ENCODE measurements at places on chromosomes 4 and X. TPM values are rescaled to one million over a fixed set of nuclear protein-coding genes. Genes with fewer than 3 reads are reported as not detected.

GAGE2A gene
- not detected for total RNA-seq

SYN1 gene
- total RNA-seq: 0.25 TPM

DCHS2 gene
- 0.11 TPM for total RNA-seq

AFP gene
- 1.7 TPM for total RNA-seq

CBLL2 gene
- total RNA-seq: not detected

MGARP gene
- 3.1 TPM for total RNA-seq

GRIA2 gene
- under 0.01 TPM for total RNA-seq

DGAT2L6 gene
- not detected for total RNA-seq

FRMD7 gene
- not detected for total RNA-seq

PLXNB3 gene
- total RNA-seq: 5.5 TPM

GAGE12J gene
- not detected for total RNA-seq

PDLIM3 gene
- total RNA-seq: 5.2 TPM

GAGE13 gene
- not detected for total RNA-seq

ZNF157 gene
- 0.12 TPM for total RNA-seq

SH3TC1 gene
- 2.0 TPM for total RNA-seq

CTAG2 gene
- total RNA-seq: not detected

ZNF280C gene
- 4.1 TPM for total RNA-seq

TBC1D25 gene
- total RNA-seq: 3.9 TPM

WDR17 gene
- total RNA-seq: 4.3 TPM

PLAC1 gene
- 0.37 TPM for total RNA-seq

PLA2G12A gene
- total RNA-seq: 65.5 TPM

DDIT4L gene
- total RNA-seq: 9.2 TPM

PRAF2 gene
- total RNA-seq: 9.1 TPM

HS3ST1 gene
- under 0.01 TPM for total RNA-seq

CPZ gene
- 0.66 TPM for total RNA-seq

NUDT10 gene
- 6.3 TPM for total RNA-seq

CLTRN gene
- total RNA-seq: not detected

PROM1 gene
- under 0.01 TPM for total RNA-seq

MAGEB10 gene
- total RNA-seq: not detected

ARHGAP36 gene
- total RNA-seq: not detected

EDNRA gene
- total RNA-seq: 3.5 TPM

MAGEE2 gene
- total RNA-seq: not detected

STATH gene
- not detected for total RNA-seq

KIAA1210 gene
- total RNA-seq: under 0.01 TPM

PDCL2 gene
- not detected for total RNA-seq

EIF2S3 gene
- total RNA-seq: 389 TPM

NDST4 gene
- 0.66 TPM for total RNA-seq

FDCSP gene
- not detected for total RNA-seq

FMR1NB gene
- total RNA-seq: not detected

RS1 gene
- total RNA-seq: not detected

HSFX3 gene
- total RNA-seq: not detected

FOXO4 gene
- 4.6 TPM for total RNA-seq

GRIA3 gene
- total RNA-seq: 15.0 TPM

RENBP gene
- total RNA-seq: 2.0 TPM

SNX12 gene
- total RNA-seq: 55.7 TPM

TLR6 gene
- 3.0 TPM for total RNA-seq

AR gene
- 16.6 TPM for total RNA-seq

CCKAR gene
- total RNA-seq: not detected

RHOXF2B gene
- total RNA-seq: not detected

USP26 gene
- total RNA-seq: not detected

SMIM10L2A gene
- total RNA-seq: 0.50 TPM
